ENCODE measurements at places on chromosomes 3 and 15.

DNA sequence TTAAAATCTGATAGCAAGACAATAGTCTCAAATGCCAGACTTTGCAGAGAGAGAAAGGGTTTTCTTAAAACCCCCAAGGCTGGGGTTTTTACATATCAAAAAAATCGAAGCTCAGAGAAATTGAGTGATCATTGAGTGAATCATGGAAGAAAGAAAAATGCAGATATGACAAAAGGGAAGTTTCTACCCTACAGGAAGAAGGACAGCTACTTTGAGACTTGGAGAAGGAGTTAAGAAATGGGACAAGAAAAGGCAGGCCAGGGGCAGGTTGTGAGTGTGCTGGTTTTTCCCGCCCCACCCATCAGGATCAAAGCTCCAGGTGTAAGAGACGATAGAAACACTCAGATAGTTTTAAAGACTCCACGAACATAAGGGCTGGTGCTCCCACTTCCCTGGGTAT lies 18.6 kb downstream of the TMEM158 start:
- no peak for DNase-seq

GRCh38 chr3:119356646-119357045 lies 62.5 kb downstream of the ARHGAP31 start:
- DNase-seq = no peak

- DNase-seq = no peak
These were observed 231.2 kb upstream of the LRTM1 start for GRCh38 chr3:55159016-55159415.

GRCh38 chr3:128503751-128504532 lies 10.9 kb upstream of the GATA2 start:
- DNase-seq = no peak

- no peak for DNase-seq
These were observed 4.1 kb upstream of the HDAC11 start for GRCh38 chr3:13475871-13476590.

DNA sequence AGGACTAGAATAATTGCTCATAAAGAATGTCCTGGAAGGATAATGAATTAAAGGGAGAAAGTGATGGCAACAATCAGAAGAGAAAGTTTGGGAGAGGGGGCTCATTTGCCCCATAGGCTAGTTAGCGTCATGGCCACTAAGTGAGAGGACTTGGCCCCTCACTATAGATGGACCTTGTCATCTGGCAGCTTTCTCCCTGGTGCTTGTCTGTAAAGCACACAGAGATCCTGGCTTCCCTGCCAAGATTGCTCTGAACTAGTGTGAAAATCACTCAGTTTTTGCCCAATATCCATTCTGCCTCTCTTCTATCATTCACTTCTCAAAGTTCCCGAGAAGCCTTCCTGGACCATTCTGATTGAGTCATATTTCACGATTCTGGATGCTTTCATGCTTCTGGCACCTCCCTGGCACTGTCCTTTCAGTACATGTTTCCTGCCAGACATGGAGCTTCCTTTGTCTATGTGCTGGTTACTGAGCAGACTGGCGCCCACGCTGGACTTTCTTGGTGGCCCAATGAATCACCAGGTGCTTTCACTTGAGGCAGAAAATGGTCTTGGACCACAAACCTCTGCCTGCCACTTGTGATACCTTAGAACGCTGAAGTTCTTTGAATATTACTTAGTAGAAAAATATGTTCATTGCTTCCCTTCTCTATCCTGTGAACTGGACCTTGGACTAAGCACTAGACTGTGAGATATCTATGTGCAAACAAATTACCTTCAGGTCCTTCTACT lies 709.6 kb upstream of the CFAP20DC start:
- DNase-seq = no peak
